ENCODE measurements at places on chromosomes 3 and 15.

DNA sequence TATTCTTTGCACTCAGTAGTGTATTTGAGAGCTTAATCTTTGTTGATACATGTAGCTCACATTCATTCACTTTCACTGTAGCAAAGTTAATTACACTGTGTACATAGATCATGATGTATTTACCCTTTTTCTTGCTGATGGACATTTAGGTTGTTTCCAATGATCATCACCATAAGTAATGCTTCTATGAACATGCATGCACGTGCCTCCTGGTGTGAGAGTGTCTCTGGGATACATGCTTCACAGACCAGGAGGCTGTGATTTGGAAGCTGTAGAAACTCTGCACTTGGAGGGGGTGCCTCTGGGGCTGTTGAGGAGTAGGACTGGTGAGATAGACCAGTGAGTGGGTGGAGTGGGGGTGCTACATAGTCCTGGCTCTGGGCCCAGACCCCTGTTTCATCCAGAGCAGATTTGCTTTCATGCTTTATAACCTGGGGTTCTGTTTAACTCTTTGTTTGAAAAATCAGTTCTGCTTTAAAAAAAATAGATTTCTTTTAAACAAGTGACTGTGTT lies 18.2 kb upstream of the SMAD3 start:
- no peak for DNase-seq

DNA sequence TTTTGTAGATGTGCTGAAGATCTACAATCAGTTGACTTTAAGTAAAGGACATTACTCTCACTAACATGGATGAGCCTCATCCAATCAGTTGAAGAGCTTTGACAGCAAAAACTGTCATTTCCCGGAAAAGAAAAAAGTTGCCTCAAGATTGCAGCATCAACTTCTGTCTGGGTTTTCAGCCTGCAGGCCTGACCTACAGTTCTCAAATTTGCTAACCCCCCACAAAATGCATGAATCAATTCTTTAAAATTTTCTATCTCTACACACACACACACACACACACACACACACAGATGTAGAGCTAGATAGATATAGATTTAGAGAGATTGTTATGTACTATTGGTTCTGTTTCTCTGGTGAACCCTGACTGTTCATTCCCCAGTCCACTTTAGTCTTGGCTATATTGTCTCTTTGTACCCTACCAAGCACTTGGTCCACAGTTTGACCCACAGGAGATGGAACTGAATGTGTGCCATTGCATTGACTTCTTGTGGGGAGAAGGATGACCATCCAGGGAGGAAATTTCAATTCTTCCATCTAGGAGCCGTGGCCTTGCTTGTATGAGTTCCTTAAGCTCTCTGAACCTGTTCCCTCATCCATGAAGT lies 228.3 kb downstream of the CLSTN2 start:
- no peak for DNase-seq

GRCh38 chr15:89379251-89379695 lies 44.6 kb upstream of the POLG start:
- DNase-seq = no peak

- DNase-seq = no peak
Observed at GRCh38 chr15:70159001-70159712, 61.4 kb upstream of the TLE3 start.

DNA sequence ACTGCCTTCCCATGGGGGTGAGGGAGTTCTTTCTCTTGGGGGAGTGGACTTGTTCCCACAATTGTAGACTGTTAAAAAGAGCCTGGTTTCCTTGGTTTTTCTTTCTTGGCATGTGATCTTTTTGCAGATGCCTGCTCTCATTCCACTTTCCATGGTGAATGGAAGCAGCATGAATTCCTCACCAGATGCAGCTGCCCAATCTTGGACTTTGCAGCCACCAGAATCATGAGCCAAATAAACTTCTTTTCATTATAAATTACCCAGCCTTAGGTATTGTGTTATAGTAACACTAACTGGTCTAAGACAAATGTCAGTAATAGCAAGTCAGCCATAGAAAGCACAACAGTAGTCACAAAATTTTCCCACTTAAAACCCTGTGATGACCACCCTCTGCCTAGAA lies 260.5 kb upstream of the THBS1 start:
- DNase-seq = no peak

DNA sequence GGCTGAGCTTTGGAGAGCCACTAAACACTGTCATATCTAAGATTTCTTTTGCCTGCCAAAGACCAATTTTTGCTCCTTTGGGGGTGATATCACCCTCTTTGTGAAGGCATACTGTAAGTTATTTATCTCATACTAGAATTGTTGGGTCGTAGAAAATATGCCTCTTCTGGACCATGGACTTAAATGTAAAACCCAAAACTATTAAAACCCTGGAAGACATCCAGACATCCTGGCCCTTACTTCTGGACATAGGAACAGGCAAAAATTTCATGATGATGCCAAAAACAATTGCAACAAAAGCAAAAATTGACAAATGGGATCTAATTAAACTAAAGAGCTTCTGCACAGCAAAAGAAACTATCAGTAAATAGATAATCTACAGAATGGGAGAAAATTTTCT lies 172.2 kb downstream of the ATG7 start:
- DNase-seq = no peak

GRCh38 chr15:91678003-91678402 lies 175.5 kb upstream of the SLCO3A1 start:
- no peak for DNase-seq

GRCh38 chr3:62525281-62525680 lies 151.9 kb upstream of the FEZF2 start:
- DNase-seq = no peak

DNA sequence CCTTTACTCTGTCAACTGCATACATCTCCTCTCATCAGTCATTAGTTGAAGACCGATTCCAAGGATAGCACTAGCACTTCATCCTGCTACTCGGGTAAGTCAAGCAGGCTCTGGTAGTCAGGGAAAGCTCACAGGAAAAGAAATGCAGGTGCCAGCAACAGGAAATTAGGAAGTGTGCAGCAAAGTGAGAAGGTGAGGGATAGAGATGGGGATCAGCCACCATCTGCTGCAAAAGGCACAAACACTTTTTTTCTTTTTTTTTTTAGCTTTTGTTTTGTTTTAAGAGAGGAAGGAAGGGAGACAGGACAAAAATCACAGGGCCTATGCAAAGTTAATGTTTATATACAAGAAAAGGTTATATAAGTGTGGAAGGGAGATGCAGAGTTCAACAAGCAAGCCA lies 9.0 kb upstream of the BTLA start:
- no peak for DNase-seq

DNA sequence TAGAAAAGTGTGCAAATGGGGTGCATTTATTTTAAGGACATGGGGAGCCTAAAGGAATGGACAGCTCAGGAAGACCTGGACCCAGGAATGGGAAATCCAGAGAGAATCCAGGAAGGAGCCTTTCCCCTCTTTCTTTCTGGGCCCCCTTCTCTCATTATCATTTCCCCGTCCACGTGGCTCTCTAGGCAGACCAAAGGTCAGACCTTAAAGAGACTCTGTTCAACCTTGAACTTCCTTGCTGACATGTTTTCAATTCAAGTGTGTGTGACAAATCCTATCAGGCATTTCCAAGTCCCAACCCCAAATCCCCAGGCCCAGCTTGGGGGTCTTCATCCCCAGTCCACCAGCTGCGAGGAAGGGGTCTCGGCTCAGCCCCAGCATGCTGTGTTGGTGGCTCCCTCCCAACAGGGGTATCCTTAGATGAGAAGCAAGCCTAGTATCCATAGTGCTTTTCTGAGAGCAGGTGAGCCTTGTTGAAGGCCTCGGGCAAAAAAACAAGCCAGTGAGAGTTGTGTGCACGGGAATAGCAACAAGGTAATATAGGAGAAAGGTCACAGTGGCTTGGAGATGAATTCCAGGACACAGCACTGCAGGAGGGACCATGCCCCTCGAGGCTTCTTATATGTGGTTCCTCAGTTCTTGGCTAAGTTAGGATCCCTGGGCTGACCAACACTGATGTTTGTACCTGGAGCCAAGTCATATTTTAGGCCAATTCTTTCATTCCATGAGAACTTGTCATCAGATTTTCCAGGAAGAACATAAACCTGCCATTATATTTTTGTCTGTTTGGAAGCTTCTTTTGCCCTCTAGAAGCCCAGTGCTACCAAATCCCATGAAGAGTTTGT lies 130.0 kb downstream of the ASB7 start:
- no peak for DNase-seq

DNA sequence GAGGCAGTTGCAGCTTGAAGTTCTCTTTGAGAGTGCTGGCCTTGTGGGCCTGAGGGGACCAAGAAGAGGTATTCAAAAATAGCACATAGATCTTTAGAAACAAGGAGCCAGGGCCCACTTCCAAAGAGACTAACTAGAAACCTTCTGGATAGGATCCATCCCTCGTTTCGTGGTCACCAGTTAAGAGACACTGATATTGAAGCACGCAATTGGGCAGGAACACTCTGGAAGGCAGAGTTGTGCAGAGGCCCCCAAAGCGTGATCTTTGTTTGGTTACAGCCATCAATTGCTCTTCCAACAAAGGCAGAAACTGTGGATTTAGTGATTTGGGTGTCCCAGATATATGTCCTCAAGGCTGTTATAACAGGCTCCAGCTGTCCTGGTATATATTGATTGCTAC lies 46.7 kb upstream of the ACAN start:
- DNase-seq = no peak

- no peak for DNase-seq
Observed at GRCh38 chr15:42010434-42010833, 10.4 kb downstream of the PLA2G4E start.

All from stimulated activated CD8-positive, alpha-beta memory T cell treated with anti-CD3 and anti-CD28 coated beads, Interleukin-15, amount 100 ng/mL, for 24 hours (primary cell).